ENCODE measurements at places on chromosomes 11 and 22.

- no peak for DNase-seq
Observed at GRCh38 chr11:3227568-3228444, 4.4 kb downstream of the MRGPRE start.

- no peak for DNase-seq
Observed at GRCh38 chr11:706439-706956, 467 bp downstream of the EPS8L2 start.

- DNase-seq, result no peak
Observed at GRCh38 chr11:36724742-36725385, 126.8 kb upstream of the RAG2 start.

DNA sequence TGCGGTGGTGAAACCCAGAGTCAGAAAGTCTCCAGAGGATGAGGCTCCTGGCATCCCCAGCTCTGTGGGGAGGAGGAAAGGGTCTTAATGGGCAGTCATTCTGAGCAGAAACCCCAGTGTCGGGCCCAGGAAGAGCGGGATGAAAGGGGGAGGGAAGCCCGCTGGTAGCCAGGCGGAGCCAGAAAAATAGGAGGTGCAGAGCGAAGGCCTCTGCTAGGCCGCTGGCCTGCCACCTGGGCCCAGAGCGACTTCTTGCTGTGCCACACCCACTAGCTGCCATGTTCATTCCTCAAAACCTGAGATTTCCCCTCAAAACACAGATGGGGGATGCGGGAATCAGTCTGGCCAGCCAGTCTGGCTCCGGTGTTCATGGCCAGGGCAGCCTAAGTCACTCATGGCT is 650 bp upstream of the POU2AF3 start:
- DNase-seq, result no peak

DNA sequence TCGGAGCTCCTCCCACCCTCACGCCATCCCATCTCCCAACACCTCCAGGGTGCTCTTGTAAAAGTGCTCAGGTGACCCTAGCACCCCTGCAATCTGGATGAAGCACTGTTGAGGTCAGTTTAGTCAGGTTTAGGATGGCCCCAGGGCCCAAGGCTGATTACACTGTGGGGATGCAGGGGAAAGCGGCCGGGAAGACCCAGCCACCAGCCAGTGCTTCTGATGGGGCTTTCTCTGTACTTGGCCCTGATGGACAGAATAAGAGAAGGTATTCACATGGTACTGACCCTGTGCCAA is 28.7 kb downstream of the TPBGL start:
- no peak for DNase-seq
